ENCODE measurements at places on chromosomes 6 and 20.

DNA sequence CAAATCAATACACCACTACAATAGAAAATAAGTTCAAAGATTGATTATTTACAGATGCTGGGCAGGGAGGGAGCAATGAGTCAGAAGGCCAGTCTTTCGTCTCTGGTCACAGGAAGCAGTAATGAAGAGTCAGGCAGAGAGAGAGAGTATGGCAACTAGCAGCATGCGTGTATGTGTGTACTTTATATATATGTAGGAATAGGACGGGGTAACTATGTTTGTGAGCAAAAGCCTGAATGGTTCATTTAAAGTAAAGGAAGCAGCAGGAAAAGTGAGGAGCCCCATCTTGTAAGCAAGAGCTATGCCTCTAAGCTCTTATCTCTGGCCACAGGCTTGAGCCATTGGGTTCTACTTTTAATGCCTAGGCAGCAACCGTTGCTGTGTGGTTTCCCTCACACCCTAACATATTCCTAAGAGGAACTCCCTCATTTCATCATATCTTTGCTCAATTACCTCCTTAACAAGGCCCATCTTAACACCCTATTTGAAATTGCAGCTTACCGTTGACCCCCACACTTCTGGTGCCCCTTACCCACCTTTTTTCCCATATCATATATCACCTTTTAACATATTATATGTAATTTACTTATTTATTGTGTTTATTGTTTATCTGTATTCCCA is 66.6 kb downstream of the AFG1L start:
- DNase-seq: no peak

GRCh38 chr20:37329481-37330165 is 16.3 kb upstream of the SRC start:
- no peak for DNase-seq

DNA sequence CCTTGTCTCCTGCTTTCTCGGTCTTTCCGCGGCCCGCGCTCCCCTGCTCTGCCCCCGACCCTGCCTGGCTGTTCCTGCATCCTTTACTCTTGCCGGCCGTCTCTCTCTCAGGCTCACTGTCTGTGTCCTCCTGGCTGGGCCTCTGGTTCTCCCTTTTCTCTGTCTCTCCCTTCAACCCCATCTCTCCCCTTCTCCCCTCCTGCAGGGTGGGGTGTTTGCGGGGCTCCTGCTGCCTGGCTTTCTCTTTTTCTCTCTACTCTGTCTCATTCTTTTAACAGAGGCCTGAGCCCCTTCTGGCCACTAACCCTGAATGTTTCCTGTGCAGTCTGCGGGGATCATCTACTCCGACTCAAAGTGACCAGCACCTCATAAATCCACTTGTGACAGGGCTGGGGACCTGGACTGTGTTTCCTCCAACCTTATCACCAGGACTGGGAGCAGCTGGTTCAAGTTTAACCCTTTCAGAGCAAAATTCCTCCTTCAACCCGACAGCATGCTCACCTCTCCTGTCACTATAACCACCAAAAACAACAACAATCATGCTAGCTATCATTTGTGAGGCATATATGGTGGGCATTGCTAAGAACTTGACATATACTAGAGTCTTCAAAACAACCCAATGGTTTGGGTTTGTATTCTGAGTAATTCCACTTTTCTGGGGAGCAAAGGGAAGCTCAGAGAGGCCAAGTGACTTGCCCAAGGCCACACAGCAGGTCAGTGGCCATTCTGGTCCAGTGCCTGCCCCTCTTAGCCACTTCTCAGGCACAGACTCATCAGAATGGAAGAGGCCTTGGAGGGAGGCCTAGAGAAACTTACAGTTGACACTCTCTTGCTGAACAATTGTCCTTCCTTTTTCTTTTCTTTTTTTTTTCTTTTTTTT is 811 bp upstream of the RSPO4 start:
- no peak for DNase-seq

DNA sequence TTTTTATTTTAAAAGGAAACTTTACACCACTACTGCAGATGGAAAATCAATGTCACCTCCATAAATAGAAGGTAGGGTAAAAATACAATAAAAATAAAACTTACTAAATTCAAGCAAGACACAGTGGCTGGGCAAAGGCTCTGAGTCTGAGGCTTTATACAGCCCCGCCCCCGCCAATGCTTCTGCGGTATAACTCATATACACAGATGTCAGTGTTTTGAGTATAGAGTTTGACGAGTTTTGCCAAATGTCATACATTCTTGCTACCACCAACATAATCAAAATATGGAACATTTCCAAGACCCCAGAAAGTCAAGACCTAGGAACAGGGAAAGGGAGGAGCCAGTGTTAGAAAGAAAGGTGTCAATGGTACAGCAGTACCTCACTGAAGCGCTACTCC is 12.8 kb downstream of the NFATC2 start:
- no peak for DNase-seq

DNA sequence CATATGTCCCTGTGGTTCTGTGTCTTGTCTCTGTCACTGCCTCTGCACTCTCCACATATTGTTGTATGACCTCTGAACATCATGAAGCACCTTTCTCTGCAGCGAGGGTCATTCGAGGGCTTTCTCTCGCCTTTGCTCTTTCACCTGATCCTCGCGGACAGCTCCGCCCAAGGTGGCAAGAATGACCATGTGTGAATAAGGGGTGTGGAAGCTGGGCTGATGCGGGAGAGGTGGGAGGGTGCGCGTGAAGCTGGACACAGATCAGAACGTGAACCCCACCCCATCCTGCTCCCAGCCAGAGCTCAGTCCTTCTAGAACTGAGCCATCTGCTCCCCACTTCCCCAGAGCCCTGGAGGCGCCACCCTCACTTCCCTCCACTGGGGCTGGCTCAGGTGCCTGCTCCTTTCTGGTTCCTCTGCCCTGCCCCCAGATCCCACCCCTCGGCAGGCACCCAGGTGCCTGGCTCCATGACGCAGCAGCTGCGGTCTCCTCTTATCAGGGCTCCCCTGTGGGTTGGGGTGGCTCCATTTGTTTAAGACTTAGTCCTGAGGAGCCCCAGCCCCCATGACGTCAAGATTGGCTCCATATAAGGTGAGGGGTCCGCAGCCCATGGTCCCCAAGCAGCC is at the start of gene MUCL3:
MUCL3 (plus strand) TSS at position 613 of the 626 bp plus-strand sequence. CDS start 27 bp downstream, outside the sequence.
- no peak for DNase-seq

DNA sequence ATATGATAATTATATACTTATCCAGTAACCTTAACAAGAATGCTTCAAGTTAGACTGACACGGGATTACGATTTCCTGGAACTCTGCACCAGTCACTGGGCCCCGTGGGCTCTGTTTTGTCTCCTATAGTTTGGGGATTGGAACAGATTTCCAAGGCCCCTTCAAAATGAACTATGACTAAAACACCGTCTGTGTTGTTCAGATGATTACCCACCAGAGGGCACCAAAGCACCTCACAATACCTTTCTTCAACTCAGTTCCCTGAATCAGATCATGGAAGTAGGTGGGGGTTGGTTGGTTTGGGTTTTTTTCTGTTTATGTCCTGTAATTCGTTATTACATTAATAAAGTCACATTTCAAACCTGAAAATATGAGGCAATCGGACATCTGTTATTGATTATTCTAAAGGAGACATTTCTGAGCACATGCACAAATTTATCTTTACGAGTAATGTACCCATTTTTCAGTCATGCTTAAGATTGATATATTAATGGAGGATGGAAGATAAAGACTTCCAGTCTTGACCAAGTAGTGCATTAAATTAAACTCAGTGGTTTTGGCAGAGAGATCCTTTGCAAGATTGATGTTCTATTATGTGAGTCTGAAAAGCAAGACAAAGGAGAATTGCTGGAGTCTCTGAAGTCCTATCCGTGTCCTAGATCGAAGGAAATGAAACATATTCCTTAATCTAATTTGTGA is 112.0 kb upstream of the COL21A1 start:
- DNase-seq: peak; percentile 49

DNA sequence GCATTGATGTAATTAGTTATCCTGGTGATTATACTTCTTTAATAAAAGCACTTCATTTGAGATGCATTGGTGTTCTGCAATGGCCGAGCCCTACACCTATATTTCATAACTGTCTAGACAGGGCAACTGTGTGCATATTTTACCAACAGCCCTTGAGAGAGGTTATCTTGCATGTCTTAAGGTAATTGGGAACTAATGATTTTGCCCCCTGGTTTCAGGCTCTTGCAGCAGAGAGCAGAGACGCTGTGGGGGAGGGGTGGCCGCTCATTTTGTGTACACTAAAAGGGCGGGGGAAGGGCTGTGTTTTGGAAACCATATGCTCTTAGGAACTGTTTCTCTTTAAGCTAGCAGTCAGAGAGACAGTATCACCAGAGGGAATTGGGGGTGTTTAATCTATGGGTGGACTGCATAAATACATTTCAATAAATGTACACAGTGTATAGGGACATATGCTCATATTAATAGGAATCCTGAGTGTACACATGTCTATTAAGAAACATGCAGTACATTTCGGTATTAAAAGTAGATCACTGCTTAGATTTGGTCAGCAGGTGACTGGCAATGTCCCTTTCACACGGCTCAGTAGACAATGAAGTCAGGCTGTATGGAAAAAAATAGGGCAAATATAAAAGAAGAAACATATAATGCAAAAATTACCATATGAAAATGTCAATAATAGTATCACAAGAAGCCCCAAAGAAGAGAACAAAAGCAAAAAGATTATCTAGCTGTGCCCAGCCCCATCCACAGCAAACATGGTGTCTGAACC is 402.9 kb upstream of the CITED2 start:
- DNase-seq: no peak

All from NCI-H1105 (cell line).